Uterus (tissue), 4 donors: ENCODE measurements at places on chromosomes 12 and 14. TPM values are rescaled to one million over a fixed set of nuclear protein-coding genes. Genes with fewer than 3 reads are reported as not detected.

HOXC4 gene
- 0.83 TPM for total RNA-seq

HOXC9 gene
- 1.7 TPM for total RNA-seq

OTOGL gene
- 1.6 TPM for total RNA-seq

ADSS1 gene
- total RNA-seq: 7.0 TPM

RGS6 gene
- total RNA-seq: not detected

GPR84 gene
- not detected for total RNA-seq

MMP17 gene
- total RNA-seq: 3.7 TPM

SLC6A15 gene
- not detected for total RNA-seq

SYT10 gene
- total RNA-seq: not detected

RNF212B gene
- total RNA-seq: not detected

FICD gene
- total RNA-seq: 3.8 TPM

MYO1H gene
- not detected for total RNA-seq

GRCh38 chr12:109738878-109739665 is 25.4 kb downstream of the FAM222A start:
- H3K27me3 ChIP-seq: no peaks in the 10 kb centered on the region
- no peaks in the 10 kb centered on the region for H3K36me3 ChIP-seq
- H3K27ac ChIP-seq: no peak overlapping the region
- no peak for DNase-seq

DNA sequence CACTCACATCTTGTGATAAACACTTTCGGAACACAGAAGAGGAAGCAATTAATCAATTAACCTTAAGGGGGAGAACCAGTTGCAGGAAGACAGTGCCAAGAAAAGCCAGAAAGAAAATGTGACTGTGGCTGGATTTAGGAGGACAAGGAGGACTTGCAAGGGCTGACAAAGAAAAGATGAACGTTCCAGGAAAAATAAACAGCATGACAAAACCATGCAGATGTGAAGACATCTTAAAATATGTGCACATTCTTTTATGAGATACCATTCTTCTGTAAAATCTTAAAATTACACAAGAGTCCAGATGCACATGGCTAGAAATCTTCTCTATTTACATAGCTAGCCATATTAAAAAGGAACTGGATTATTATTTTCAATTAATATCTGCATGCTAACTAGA is 33.4 kb downstream of the KITLG start:
- DNase-seq: no peak
- no peak overlapping the region for H3K4me3 ChIP-seq
- no peak overlapping the region for H3K27ac ChIP-seq
- H3K27me3 ChIP-seq: no peaks in the 10 kb centered on the region
- no peaks in the 10 kb centered on the region for H3K36me3 ChIP-seq

GRCh38 chr12:23303220-23303619 is 646.2 kb downstream of the SOX5 start:
- H3K27me3 ChIP-seq: no peaks in the 10 kb centered on the region
- no peak overlapping the region for H3K4me3 ChIP-seq
- no peak overlapping the region for H3K27ac ChIP-seq
- H3K4me1 ChIP-seq: no peaks in the 10 kb centered on the region
- no peaks in the 10 kb centered on the region for H3K36me3 ChIP-seq

GRCh38 chr12:89162589-89163261 is 189.6 kb downstream of the DUSP6 start:
- no peaks in the 10 kb centered on the region for H3K27me3 ChIP-seq
- no peaks in the 10 kb centered on the region for H3K4me1 ChIP-seq
- no peak overlapping the region for H3K4me3 ChIP-seq
- peak; percentile 70 for DNase-seq

- H3K36me3 ChIP-seq: no peaks in the 10 kb centered on the region
- no peaks in the 10 kb centered on the region for H3K27me3 ChIP-seq
- no peaks in the 10 kb centered on the region for H3K4me1 ChIP-seq
- H3K4me3 ChIP-seq: no peak overlapping the region
Observed at GRCh38 chr12:2555487-2556082, 239.2 kb upstream of the FKBP4 start.

- no peaks in the 10 kb centered on the region for H3K27me3 ChIP-seq
- no peaks in the 10 kb centered on the region for H3K4me1 ChIP-seq
- H3K27ac ChIP-seq: no peak overlapping the region
- no peaks in the 10 kb centered on the region for H3K36me3 ChIP-seq
- no peak overlapping the region for H3K4me3 ChIP-seq
Observed at GRCh38 chr12:62847709-62848108, 87.2 kb downstream of the PPM1H start.

GRCh38 chr12:51920046-51920445 is 12.7 kb downstream of the ACVRL1 start:
- no peak overlapping the region for H3K27ac ChIP-seq
- no peaks in the 10 kb centered on the region for H3K36me3 ChIP-seq
- no peak overlapping the region for H3K4me3 ChIP-seq
- H3K27me3 ChIP-seq: no peaks in the 10 kb centered on the region

DNA sequence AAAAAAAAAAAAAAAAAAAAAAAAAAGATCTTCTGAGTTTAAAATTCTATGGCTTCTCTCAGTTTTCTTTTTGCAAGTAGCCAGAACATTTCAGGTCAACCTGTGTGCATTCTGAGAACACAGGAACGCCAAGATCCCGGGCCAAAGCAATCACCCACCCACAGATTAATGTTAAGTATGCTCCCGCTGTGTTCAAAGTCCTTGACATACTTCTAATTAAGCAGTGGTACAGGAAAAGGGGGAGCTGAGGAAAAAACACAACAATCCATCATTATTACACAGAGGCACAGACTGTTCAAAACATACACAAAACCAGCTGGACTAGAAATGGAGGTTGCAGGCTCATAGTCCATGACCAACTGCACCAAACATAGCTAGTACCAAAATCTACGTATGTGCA is 2.8 kb downstream of the FBXO21 start:
- no peak overlapping the region for H3K27ac ChIP-seq
- no peaks in the 10 kb centered on the region for H3K4me1 ChIP-seq
- H3K4me3 ChIP-seq: no peak overlapping the region
- no peaks in the 10 kb centered on the region for H3K36me3 ChIP-seq

GRCh38 chr12:3803865-3804472 is 51.1 kb upstream of the CRACR2A start:
- no peak overlapping the region for H3K4me3 ChIP-seq
- no peak overlapping the region for H3K27ac ChIP-seq
- no peaks in the 10 kb centered on the region for H3K27me3 ChIP-seq
- H3K4me1 ChIP-seq: no peaks in the 10 kb centered on the region
- DNase-seq: peak; percentile 65
- H3K36me3 ChIP-seq: no peaks in the 10 kb centered on the region

- H3K4me3 ChIP-seq: no peak overlapping the region
- H3K27ac ChIP-seq: no peak overlapping the region
- no peaks in the 10 kb centered on the region for H3K36me3 ChIP-seq
- H3K27me3 ChIP-seq: no peaks in the 10 kb centered on the region
Observed at GRCh38 chr14:57883061-57883460, 17.2 kb upstream of the SLC35F4 start.

- no peaks in the 10 kb centered on the region for H3K27me3 ChIP-seq
- no peaks in the 10 kb centered on the region for H3K4me1 ChIP-seq
- peak within 1 kb of the TSS; percentile 46 for H3K27ac ChIP-seq
- H3K4me3 ChIP-seq: peak within 1 kb of the TSS; percentile 63
Observed at GRCh38 chr12:24948757-24949722, at the start of gene BCAT1. BCAT1 (minus strand) TSS chr12:24949101; CDS start chr12:24948932, 169 bp downstream.

DNA sequence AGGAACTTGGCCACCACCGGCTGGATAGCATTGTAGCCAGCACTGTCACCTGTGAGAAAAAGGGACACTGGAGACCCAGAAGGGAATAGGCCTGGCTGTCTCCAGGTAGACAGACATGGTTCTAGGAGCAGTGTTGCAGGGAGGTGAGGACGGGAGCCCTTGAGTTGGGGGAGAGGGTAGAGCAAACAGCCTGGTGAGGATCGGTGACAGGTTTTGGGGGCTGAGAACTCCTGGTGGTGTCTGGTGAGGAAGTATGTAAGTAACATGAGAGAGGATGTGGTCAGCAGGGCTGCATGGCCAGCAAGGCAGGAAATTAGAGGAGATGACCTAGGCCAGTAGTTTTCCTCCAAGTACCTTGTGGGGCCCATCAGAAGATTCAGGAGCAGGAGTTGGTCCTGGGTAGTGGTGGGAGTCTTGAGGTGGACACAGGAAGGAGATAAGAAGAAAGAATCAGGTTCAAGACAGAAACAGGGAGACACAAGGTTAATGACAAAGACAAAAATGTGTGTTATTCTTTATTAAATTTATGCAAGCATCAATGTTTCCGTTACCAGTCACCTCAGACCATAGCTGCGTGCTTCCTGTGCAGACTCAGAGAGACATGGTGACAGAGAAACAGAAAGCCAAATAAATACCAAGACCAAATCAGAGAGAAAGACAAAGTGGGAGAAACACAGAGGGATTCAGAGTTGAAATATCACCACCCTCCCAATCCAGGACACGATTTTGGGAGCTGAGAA is at the start of gene ARHGAP9:
TSS of gene ARHGAP9 (minus strand) at position 491 of the 740 bp plus-strand sequence. CDS start at position 31, 460 bp downstream.
- H3K27me3 ChIP-seq: peaks cover 13% of the 10 kb centered on the region
- H3K4me3 ChIP-seq: no peak within 1 kb of the TSS
- no peak within 1 kb of the TSS for H3K27ac ChIP-seq
- no peak for DNase-seq

DNA sequence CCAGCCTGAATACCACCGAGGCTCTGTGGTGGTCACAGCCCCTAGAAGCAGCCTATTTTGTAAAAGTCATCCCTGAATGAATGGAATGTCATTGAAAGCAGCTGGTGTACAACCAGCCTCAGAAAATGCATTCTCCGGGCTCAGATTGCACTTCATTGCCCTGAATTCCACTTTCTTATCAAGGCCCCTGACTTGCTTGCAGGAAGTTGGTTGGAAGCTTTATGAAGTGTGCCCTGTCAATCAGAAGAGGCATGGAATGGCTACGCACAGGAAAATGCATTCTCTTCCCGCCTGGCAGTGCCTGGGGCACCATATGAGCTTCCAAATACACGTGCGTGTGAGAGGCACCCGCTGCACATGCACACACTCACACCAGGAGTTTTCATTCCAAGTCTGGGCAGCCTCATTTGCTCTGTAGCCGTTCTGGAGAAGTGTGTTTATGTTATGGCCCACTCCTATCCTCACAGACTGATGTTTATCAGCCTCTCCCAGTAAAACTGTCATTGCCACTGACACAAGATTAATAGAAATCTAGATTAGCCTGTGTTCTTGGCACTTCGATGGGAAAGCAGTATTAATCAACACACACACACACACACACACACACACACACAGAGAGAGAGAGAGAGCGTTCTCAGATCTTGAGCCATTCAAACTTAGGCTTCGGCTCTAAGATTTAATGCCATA is 63.9 kb downstream of the NUAK1 start:
- H3K27ac ChIP-seq: peak overlapping the region; percentile 57
- H3K36me3 ChIP-seq: no peaks in the 10 kb centered on the region
- H3K4me1 ChIP-seq: peaks cover 24% of the 10 kb centered on the region
- DNase-seq: no peak

- H3K36me3 ChIP-seq: no peaks in the 10 kb centered on the region
- no peak for DNase-seq
- H3K4me3 ChIP-seq: no peak overlapping the region
- H3K4me1 ChIP-seq: no peaks in the 10 kb centered on the region
- H3K27me3 ChIP-seq: no peaks in the 10 kb centered on the region
- no peak overlapping the region for H3K27ac ChIP-seq
Observed at GRCh38 chr14:38248321-38249028, 7.4 kb downstream of the CLEC14A start.

DNA sequence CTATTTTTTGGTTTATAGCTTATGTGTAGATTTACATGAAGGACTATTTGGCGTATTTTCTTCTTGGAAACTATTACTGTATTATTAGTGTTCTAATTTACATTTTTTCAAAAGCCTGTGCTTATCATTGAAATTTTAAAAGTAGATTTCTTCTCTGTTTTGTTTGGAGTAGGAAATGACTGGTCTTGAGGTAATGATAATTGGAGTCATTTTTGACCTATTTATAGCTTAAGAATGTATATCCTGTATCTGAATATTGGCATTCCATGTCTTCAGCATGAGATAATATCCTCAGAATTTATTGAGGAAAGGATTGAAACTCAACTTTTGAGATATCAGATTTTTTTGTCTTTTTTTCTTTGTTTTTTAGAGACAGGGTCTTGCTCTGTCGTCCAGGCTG is 193.4 kb downstream of the ERC1 start:
- H3K27me3 ChIP-seq: no peaks in the 10 kb centered on the region
- no peaks in the 10 kb centered on the region for H3K4me1 ChIP-seq
- H3K36me3 ChIP-seq: no peaks in the 10 kb centered on the region
- DNase-seq: no peak
- no peak overlapping the region for H3K27ac ChIP-seq
- no peak overlapping the region for H3K4me3 ChIP-seq

DNA sequence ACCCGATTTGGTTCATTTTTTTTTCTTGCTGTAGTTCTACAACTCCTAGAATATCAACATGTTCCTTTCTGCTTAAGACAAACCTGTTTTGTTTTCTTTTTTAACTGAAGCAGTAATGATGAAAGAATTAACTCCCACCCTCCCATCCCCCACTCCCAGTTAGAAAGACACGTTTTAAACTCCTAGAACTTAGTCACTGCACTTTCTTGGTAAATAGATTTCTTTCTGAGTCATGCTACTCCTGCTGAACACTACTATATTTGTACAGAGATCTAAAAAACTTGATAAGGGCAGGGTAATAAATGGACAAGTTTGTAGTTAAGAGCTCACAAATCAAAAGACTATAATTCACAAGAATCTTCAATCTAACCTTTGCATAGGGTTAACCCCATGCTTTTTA is 118.9 kb upstream of the PTPRB start:
- no peak overlapping the region for H3K4me3 ChIP-seq
- no peaks in the 10 kb centered on the region for H3K36me3 ChIP-seq
- H3K27ac ChIP-seq: peak overlapping the region; percentile 77
- peak; percentile 73 for DNase-seq

DNA sequence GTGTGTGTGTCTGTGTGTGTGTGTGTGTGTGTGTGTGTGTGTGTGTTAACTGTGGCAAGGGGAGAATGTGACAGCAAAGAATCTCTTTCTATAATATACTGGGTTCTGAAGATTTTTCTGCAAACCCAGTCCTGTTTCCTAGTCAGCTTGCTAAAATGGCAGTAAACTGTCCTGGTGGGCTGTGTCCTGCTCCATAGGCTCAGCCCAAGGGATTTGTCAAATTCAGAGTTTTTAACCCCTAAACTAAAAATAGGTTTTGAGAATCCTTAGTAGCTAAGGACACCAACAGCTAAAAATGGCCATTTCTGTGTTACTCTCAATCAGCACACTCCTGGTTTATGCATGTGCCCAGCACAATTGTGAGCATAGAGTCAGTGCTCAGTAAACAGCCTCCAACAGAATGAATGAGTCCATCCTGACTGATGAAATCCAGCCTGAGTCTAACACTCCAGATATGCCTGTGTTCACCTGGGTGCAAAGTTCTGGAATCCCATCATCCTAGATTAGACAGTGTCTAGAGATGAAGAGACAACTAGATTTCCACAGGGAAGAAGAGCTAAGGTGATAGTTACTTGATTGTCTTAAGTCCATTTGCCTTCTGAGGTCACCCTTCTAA is 192.6 kb downstream of the TTC6 start:
- H3K27ac ChIP-seq: no peak overlapping the region
- DNase-seq: no peak
- H3K4me3 ChIP-seq: no peak overlapping the region
- no peaks in the 10 kb centered on the region for H3K27me3 ChIP-seq
